ENCODE measurements at places on chromosomes 6 and 20.
A peak's percentile ranks its signal among the peaks of the same experiment; 100 is the strongest.

GRCh38 chr6:8278562-8278961 lies 156.8 kb downstream of the SLC35B3 start:
- no peak for DNase-seq

DNA sequence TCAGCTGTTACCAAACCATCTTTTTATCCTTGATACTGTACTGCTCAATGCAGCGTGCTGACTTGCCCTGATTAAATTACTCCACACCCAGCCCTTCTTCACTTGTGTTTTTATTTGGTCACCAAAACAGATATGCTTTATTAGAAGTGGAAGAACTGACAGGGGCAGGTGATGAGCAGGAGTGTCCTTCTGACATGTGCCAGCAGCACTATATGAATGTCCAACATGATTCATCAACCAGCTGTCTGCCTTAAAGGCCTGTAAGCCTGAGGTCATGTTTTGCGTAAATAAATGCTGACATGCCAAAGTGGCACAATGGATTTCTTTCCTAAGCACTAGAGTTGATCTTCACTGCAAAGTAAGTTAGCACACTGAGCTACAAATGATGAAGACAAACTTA lies 15.4 kb downstream of the POPDC3 start:
- no peak for DNase-seq

- peak; percentile 74 for DNase-seq
These were observed 123.0 kb upstream of the ENPP5 start for GRCh38 chr6:46293641-46294316.

- no peak for DNase-seq
These were observed 390.2 kb downstream of the PRKN start for GRCh38 chr6:162337412-162337811.

GRCh38 chr6:121695329-121695728 lies 259.9 kb downstream of the GJA1 start:
- DNase-seq, result no peak

GRCh38 chr6:41371461-41371991 lies 36.1 kb downstream of the NCR2 start:
- no peak for DNase-seq

- no peak for DNase-seq
These were observed 347.0 kb downstream of the CDH4 start for GRCh38 chr20:61599061-61599531.

- DNase-seq, result no peak
These were observed 63.8 kb downstream of the SGK1 start for GRCh38 chr6:134254118-134254517.

GRCh38 chr20:9306521-9306920 lies 207.9 kb upstream of the LAMP5 start:
- no peak for DNase-seq

- peak; percentile 72 for DNase-seq
These were observed 69.6 kb downstream of the SSR1 start for GRCh38 chr6:7243179-7243981.

DNA sequence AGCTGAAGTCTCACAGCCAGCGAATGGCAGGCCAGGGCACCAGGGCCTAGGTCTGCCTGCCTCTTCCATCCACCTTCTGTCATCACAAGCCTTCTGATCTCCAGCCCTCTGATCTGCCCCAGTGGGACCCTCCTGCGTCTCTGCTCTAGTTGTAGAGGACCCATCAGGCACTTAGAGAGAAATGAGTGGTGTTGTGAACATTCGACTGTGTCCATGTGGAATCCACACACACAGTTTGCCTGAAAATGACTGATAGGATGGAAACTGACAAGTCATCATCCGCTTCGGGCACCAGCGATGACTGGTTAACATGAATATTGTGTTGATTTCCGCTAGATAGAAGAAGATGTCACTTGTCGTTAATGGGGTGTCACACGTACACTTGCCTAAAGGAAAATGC lies 221.0 kb downstream of the PTPRT start:
- no peak for DNase-seq

GRCh38 chr6:56364827-56365339 lies 117.5 kb upstream of the COL21A1 start:
- peak; percentile 29 for DNase-seq

DNA sequence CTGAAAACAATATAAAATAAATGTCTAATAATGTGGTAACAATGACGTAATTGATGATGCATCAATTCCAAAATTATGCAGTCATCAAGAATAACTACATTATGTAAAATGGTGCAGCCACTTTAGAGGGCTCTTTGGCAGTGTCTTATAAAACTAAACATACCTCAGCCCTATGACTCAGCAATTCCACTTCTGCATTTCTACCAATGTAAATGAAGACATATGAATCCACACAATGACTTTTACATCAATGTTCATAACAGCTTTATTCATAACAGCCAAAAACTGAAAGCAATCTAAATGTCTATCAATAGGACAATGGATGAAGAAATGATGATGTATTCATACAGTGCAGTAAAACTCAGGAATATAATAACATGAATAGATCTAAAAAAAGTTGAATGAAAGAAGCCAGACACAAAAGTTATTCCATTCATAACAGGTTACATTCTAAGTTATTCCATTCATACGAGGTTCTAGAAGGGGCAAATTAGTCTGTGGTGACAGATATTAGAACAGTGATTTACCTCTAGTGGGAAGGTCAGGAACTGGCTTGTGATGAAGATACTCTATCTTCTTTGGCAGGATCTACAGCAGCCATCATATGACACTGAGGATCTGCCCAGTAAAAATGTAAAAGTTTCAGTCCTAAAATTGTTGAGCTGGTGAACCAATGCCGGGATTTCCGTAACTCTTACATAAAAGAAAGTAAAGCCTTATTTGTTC lies 396.1 kb downstream of the PLCB1 start:
- peak; percentile 8 for DNase-seq

- no peak for DNase-seq
These were observed 15.4 kb downstream of the PNISR start for GRCh38 chr6:99409672-99410071.

GRCh38 chr20:51139891-51140290 lies 117.0 kb upstream of the KCNG1 start:
- no peak for DNase-seq

DNA sequence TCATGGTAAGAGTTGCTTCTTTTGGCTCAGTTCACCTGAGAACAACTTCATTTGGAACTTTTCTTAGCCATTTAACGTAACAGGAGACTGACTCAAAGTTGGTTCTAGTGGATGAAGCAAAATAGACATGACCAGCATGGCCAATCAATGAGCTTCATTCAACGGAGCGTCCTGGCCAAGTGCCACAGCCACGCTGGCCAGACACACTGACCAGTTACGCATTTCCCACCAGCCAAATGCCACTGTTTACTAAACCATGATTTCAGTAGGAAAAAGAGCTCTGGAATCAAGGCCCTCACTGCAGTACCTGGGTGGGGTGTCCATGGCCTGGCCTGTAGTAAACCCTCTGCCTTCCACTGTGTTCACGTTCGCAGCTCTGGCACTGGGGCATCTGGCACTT lies 80.4 kb downstream of the POPDC3 start:
- no peak for DNase-seq

DNA sequence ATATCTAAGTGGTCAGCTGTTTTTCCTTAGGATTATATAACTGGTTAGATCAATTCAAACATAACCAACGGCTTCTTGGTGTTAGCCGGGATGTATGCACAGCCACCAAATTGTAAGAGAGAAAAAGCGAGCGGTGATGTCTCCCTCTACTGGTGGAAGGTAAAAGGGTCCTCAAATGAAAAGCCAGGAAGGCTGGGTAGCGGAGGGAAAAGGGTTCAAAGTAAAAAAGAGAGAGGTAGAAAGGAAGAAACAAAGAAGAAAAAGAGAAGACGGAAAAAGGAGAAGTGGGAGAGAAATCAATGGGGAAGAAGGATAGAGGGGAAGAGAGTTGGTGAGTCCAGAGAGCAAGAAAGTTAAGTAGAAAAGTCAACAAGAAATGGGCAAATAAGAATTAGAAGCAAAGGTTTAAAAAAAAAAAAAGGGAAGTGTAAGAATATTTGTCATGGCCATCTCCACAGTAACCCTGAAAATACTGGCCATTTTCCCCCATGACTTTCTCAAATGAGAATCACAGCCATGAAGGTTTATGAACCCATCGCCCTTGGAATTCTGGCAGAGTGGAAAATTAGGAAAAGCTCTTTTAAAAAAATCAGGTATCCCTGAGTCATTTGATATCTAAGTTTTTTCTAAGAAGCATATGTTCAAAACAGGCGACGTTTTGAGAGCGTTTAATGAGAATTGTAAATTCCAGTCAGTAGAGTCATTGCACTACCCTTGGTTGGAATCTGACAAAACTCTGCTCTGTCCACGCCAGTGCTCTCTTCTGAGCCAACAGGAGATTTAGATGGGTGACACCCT lies 155.6 kb upstream of the SNX9 start:
- DNase-seq, result peak; percentile 72

DNA sequence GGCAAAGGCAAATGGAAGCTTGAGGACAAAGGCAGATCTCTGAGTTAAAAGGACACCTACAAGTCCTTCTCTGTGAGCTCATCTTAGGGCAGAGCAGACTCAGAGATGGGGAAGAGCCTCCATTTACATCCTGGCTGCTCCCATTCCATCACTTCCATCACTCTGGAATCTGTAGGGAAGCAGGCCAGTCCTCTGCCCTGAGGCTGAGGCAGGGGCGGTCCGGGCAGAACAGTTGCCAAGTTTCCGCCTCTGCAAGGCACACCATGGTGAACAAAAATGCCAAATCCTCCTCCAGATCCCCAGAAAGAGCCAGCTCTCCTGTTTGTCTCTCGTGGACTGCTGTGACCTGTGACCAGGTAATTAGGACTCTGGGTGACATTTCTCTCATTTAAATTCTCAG lies 209.6 kb upstream of the SSTR4 start:
- DNase-seq, result no peak

GRCh38 chr6:44278315-44278714 lies 8.1 kb downstream of the TMEM151B start:
- DNase-seq, result no peak

- no peak for DNase-seq
These were observed 265.0 kb upstream of the EPHA7 start for GRCh38 chr6:93684339-93684738.

- DNase-seq, result peak; percentile 43
These were observed 84.9 kb upstream of the ASF1A start for GRCh38 chr6:118808793-118809638.

DNA sequence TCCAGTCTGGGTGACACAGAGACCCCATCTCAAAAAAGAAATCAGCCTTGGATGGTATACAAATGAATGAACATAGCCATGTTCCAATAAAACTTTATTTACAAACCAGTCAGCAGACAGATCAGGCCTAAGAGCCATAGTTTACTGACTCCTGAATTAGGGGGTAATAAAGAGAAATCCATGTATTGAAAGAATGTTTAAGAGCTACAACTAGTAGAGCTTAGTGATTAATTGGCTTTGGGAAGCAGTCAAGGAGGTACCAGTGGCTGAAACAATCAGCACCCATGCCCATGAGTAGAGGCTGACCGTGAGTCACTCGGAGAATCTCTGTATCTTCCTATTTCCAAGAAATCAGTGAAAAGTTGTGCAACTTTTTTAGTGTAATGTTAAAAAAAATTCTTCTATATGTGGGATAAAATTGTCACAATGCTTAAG lies 223.6 kb upstream of the RREB1 start:
- DNase-seq, result no peak

DNA sequence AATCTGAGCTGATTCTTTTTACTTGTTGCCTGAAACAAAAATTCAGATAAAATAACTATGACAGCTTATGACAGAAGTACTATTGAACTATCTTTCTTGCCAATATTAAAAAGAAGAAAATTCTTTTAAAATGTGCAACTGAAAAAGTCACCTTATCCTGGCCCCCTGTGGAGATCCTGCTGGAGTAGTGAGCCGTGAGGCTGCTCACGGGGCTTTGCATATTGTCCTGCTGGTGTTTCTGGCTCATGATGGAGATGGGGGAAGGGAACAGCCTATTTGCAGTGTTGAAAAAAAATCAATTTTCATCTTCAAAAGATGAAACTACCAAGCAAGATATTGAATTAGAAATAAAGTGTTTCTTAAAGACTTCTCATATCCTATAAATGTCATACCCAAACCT lies 216.0 kb downstream of the SAMD5 start:
- DNase-seq, result no peak

GRCh38 chr6:46684771-46685170 lies 2.9 kb upstream of the TDRD6 start:
- no peak for DNase-seq

GRCh38 chr20:31496761-31497295 lies 17.4 kb upstream of the HM13 start:
- no peak for DNase-seq

DNA sequence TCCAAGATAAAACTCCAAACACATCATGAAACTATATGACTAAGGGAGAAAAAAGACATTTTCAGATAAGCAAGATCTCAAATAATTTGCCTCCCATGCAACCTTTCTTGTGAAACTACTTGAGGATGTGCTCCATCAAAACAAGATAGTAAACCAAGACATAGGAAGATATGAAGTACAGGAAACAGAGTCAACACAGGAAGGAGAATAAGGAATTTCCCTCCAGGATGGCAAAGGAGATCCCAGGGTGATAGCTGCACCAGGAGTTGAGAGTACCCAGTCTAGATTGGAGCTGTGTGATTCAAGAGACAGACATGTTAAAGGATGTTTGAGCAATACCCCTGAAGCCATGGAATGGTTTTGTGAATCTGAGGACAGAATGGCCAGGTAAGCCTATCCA lies 15.3 kb downstream of the IL17A start:
- no peak for DNase-seq

All from GM12865 (cell line).